Pancreas (tissue), 10 donors: ENCODE measurements at places on chromosomes 7 and 10.

DNA sequence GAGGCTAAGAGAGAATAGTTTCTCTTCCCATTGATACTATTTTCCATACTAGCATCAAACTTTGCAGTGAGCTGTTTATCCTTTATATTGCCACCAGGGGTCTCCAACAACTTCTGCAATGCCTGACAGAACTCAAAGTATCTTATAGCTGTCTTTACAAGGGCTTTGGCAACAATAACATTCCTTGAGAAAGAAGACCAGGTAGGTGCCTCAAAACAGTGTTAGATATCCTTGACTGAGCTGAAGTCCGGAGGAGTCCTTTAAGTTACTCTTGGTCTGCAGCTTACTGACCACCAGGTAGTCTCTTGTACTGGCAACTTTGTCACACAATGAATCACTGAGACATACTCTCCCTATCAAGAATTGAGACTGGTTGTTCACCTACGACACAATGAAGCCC is 30.0 kb upstream of the TES start:
- no peak for DNase-seq

- DNase-seq = no peak
Observed at GRCh38 chr10:123287594-123288247, 133.5 kb downstream of the BUB3 start.

- DNase-seq = no peak
Observed at GRCh38 chr10:971613-972012, 16.6 kb upstream of the GTPBP4 start.

DNA sequence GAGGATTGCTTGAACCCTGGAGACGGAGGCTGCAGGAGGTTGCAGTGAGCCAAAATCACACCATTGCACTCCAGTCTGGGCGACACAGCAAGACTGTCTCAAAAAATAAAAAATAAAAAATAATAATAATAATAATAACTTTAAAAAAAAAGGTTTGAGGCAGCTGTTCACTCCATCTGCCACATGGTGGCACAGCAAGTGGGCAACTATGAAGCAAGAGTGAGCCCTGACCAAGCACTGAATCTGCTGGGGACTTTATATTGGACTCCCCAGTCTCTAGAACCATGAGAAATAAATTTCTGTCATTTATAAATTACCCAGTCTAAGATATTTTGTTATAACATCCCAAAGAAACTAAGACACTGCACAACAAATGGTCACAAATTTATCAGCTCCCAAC is 14.6 kb upstream of the BRI3 start:
- DNase-seq = no peak

GRCh38 chr7:12572941-12573575 is 2.5 kb downstream of the SCIN start:
- DNase-seq = no peak

DNA sequence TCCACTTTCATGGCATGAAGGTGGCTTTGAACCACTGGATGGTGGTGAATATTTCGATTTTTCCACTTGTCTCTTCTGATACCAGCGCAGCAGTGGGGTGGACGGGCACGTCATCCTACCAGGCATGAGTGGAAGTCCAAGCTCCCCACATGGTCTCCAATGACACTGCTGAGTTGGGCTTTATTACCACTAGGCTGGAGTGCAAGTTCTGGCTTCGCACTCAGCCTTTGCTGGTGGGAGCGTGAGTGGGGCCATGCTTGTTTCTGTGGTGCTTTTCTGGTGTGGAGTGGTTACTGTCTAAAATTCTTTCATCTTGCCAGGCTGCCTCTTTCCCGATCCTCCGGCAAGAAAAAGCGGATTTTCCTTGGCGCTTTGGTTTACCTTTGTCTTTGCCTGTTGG is 70.1 kb upstream of the SDK1 start:
- DNase-seq = no peak

- DNase-seq = no peak
Observed at GRCh38 chr10:97136756-97137155, 49.0 kb downstream of the SLIT1 start.

GRCh38 chr7:128453836-128454804 is 1.6 kb upstream of the HILPDA start:
- peak; percentile 77 for DNase-seq

GRCh38 chr7:137757146-137757925 is 89.4 kb downstream of the DGKI start:
- no peak for DNase-seq

- DNase-seq = no peak
Observed at GRCh38 chr10:72065439-72066025, 22.8 kb downstream of the SPOCK2 start.

DNA sequence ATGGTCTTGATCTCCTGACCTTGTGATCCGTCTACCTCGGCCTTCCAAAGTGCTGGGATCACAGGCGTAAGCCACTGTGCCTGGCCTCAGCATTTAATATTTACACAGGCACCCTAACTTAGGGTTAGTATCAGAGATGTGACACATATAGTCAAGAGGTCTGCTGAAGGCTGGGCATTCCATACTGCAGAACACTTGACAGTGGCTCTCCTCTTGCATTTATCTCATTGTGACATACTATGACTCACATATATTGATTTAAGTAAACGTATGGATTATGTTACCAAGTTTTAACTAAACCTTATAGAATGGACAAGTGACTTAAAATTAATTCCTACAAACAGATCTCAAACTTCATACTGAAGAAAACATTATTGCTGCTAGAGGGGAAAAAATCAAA is 36.6 kb downstream of the BRAF start:
- DNase-seq = no peak

DNA sequence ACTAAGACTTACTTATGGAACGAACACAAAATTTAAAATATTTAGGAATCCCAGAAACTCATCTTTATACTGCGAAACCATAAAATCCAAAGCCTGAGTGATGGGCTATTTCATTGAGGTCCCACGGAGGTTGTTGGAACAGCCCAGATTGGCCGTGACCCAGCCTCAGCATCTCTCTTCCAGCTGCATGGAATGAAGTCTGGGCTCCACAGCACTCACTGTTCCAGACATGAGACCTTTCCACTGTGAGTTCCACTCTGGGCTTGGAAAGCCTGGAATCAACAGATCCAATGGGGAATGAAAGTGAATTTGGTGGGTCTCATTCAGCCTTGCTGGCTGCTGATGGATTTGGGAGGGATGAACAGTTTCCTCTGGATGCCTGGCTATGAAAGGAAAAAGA is 184.9 kb downstream of the EMX2 start:
- DNase-seq = no peak

DNA sequence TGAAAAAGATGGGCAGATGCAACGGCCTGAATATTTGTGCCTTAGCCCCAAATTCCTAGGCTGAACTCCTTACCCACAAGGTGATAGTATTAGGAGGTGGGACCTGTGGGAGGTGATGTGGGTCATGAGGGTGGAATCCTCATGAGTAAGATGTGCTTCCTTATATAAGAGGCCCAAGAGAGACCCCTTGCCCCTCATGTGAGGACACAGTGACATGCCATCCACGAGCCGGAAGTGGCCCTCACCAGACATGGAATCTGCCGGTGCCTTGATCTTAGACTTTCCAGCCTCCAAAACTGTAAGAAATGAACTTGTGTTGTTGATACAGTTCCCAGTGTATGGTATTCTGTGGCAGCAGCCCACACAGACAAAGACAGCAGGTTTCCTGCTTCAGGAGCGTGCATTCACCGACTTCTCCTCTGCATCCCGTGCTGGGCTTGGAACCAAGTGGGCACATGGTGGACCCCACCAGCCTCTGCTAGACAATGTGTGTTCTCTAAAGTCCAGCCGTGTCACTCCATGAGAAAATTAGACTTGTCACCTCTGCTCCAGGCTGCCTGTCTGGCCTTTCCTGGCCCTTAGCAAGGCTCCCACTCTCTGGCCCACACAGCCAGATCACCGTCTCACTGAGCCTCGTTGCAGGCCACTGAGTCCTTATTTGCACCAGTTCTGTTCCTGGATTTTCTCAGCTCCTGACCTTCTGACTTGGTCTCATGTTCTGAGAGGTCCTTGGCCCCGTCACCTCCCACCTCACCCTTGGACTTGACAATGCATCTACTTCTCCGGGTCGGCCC is 52.9 kb upstream of the CACUL1 start:
- DNase-seq = peak; percentile 46

GRCh38 chr10:11479300-11479699 is 132.2 kb downstream of the USP6NL start:
- DNase-seq = no peak

DNA sequence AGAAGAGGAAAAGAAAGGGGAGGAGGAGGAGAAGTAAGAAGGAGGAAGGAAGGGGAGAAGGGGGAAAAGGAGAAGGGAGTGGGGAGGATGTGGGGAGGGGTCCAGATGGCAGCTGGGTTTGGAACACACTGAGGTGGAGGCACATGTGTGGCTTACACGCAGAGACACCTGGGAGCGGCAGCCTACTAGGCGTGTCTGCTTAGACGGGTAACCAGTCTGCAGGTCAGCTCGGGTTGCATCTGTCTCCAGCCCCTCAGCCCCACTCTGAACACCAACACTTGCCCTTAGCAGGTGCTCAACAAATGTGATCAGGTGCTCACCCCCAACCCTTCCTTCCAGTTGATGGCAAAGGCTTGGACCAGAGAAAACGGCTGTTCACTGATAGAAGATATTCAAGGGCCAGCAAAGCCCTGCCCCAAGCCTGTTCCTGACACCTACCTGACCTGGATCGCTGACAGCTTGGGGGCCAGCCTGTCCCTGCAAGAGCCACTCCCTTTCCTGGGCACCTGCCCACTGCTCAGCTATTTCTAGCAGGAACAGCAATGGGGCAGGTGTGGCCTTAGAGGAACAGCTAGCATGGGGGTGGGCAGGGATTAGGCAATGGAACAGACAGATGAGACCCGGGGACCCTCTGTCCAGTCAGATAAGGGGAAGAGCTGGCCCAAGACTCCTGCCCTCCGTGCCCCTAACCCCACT is 70.5 kb downstream of the SH3PXD2A start:
- DNase-seq = no peak

DNA sequence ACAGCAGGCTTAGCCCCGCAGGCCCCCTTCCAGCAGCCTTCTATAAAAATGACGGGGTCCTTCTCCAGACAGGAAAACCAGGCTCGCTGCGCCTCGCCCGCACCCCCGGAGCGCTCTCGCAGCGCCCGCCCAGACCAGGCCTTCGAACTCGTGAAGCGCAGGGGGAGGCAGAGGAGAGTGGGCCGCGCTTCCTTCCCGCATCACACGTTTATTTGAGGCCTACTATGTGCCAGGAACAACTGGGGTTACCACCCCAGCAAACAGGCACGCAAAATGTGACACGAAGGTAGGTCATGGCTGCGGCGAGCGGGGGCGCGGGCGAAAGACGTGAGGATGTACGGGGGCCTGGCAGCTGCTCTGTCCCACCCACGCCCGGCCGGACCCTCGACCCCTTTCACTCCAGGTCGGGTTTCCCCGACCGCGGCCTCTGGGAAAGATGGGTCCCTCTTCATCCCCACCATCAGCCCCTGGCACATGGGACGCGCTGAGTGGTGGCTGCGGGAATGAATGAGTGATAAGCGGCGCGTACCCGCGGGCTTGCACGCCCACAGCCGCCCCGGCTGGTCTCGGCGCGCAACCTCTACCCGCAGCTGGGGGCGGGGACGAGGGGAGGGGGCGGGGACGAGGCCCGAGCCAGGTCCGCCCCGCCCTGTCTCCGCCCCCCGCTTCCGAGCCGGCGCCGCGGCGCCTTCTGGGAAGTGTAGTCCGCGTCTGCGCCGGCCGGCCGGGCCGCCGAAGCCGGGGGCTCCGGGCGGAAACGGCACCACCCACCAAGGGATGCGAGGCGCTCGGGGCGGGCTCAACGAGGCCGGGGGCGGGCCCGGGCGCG is 59.1 kb downstream of the ZNF467 start:
- DNase-seq = peak; percentile 94

- DNase-seq = no peak
Observed at GRCh38 chr10:133294189-133294588, 14.5 kb downstream of the TUBGCP2 start.

DNA sequence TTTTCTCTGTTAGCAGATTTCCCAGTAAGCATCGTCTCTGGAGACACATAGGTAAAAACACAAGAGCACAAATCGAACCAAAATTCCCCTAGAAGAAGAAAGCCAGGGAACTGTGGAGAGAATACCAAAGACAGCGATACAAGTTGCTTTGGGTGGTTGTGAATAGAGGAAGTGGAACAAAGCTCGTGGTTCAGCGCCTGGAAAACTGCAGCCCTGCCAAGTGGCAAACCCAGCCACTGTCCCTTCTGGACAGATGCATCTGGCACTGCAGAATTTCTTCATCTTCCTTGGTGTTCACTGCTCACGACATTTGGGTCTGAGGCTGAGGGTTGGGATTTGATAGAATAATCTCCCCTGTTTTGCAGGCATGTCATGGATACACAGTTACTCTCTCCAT is 733.8 kb downstream of the PARD3 start:
- DNase-seq = no peak

DNA sequence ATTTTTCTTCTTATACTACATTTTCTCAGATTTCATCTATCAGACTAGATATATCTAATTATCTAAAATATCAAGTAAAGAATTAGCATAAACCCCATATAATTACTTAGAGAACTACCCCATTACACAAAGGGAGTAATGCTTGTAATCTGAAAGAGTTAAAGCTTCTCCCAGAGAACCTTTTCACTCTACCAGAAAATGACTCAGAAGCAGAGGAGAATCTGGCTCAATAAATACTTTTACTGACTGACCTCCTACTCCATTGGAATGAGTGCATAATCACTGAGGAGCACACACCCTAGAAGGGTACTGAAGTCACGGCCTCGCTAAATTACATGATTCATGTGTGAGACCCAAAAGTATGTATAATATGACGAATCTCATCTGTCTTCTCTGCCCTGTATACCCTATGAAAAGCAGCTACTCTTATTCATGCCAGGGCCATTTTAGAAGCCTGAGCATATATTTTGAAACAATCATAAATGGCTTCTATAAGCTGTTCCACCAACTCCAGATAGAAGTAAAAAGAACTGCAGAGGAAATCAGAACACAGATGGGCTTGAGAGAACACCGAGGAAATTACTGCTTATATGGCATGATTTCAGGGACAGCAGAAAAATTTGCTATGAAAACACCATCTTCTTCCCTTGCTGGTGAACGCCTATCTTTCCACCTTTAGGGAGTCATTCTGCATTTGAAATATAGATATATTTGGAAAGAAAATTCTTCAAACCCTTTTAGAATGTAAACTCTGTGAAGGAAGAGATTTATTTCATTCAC is 32.7 kb downstream of the DNMBP start:
- no peak for DNase-seq

DNA sequence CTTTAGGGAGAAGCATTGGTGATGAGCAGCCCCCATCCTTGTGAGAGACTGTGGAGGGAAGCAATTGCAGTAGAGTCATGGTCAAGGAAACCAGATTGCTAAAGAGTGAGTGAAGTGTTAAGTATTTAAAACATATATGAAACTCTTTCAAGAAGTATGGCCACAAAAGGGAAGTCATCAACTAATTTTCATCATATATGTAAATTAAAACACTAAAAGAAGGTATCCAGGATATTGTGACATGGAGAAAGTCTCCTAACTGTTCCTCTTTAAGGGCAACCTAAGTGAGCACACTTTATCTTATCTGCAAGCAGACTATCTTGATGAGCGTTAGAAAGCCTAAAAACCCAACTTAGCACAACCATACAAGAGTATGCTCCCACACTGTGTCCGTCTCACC is 69.7 kb downstream of the CD36 start:
- no peak for DNase-seq

DNA sequence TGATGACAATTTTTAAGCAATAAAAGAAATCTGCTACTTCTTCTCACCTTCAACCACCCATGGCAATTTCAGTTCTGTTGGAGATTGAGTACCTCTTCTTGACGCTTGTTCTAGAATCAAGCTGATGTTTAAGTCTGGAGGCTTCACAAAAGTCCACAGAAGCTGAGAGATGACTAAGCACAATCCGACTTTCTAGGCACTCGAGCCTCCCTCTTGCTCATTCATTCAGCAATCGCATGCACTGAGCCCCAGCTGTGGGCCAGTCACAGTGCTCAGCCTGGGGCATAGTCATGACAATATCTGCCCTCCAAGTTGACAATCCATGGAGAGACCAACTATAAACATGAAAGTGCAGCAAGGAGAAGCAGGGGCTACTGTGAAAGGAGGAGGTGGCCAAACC is 103.2 kb downstream of the IPMK start:
- no peak for DNase-seq
